Hypothalamus (tissue), 51 donors: ENCODE measurements at places on chromosomes 7 and 10.

DNA sequence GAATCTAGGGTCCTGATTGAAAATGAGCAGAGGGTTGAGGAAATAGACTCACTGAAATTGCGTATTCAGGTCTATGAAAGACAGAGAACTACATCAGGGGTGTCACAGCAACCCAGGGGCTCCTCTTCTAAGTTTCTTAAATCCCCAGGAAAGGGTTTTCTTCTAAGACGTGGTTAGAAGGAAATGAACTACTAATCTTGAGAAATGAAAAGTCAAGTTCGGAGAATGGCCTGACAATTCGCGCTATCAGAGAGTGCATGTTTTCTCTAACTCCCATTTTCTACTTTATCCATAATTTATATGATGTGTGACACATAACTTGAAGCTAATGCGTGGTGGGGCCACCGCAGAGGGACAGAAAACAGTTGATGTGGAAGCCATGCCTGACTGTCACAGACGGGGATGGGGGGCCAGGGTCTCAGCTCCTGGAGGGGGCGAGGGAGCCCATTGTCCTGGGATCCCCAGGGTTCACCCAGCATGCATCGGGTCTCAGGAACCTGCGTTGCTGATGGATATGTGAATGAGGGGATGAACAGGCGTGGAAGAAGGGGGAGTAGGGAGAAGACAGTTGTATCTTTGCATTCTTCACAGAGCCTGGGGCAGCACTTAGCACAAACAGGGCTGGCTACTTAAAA lies 86.3 kb downstream of the PTPRE start:
- no peak for DNase-seq

- DNase-seq = no peak
Observed at GRCh38 chr10:101858723-101859500, 15.3 kb upstream of the KCNIP2 start.

DNA sequence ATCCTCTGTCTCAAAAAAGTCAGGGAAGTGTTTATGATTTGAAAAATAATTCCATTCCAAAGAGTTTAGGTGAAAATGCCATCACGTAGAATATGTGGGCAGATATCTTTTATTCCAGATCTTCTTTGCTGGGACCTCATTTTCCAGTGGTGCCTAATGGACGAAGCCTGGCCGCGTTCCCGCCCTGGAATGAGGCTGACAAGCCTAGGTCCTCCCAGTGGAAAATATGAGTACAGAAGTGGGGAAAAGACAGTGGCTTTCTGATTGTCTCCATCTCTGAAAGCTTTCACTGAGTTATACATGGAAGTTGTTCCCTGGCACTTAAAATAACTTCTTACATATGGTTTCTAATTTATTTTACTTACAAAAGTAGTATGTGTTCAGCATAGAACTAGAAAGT lies 139.4 kb downstream of the TACC2 start:
- DNase-seq = no peak

DNA sequence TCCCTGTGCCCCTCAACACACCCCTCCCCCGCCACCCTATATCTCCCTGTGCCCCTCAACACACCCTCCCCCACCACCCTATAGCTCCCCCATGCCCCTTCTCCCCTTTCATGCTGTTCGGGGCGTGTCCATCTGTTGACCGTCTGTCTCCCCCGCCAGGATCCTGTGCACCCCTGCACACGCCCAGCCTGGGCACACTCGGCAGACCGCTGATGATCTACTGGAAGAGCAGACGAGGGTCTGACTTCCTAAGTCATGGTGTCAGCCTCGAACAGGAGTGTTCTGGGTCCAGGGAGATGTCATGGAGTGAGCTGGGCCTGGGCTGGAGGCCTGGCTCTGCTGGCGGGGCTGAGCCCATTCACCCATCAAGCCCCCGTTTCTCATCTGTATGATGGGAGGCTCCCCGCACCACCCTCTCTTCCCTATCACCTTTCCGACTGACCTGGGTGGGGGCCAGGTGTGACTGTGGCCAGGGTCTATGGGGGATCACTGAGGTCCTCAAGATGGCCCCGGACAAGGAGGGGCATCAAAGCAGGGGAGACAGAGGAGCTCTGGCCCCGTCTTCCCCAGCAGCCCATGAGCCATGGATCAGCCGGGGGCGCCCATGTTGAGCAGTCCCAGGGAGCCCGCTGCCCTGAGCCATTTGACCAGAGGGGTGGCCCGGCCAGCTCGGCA lies 48.3 kb downstream of the PDGFA start:
- no peak for DNase-seq

DNA sequence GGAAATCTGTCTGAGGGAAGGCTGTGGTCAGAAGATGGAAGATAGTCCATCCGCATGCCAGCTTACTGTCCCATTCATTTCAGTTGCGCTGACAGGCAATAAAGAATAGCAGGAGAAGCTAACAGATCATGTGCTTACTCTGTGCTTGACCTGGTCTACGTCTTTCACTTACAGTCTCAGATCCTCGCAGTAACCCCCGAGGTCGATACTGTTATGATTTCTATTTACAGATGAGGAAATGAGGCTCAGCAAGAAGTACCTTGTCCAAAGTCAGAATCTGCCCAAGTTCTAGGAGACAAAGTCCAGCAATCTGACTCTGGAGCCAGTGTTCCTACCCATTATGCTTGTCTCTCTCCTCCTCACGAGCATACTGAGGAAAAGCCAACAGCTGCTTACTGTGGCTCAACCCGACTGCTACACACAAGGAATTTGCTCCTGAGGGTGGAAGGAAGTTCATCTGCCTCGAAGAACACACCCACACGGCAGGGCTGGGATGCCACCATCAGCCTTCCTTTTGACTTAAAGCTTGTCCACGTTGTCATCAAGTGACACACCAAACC lies 74.2 kb downstream of the MINPP1 start:
- DNase-seq = no peak

- no peak for DNase-seq
Observed at GRCh38 chr10:18699849-18700840, 40.9 kb downstream of the ARL5B start.

DNA sequence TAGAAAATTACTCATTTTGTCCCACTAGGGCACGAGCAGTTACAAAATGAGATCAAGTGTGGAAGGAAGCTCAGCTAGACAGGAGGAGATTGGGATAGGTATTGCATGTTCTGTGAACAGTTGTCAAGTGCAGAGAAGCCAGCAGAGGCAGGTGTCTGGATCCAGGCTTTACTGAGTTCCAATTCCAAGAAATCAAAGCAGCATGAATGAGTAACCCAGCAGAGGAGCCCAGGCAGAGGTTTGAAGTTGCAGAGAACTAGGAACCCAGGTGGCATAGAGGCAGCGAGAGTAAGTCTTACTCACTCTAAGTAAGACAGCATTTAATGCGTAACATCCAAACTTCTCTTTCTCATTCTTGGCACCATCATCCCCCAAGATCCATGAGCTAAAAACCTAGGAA lies 11.8 kb downstream of the MRC1 start:
- no peak for DNase-seq
